Left lung (tissue), 14 donors: ENCODE measurements at places on chromosomes 6 and 20. TPM values are rescaled to one million over a fixed set of nuclear protein-coding genes. Genes with fewer than 3 reads are reported as not detected.
A peak's percentile ranks its signal among the peaks of the same experiment; 100 is the strongest.

GRCh38 chr6:169867751-169868191 lies 116.3 kb downstream of the ERMARD start:
- DNase-seq: no peak

GRCh38 chr20:9185511-9185910 lies 116.6 kb downstream of the PLCB4 start:
- DNase-seq: no peak

- no peak for DNase-seq
These were observed 652.8 kb upstream of the CITED2 start for GRCh38 chr6:140027219-140027618.

DNA sequence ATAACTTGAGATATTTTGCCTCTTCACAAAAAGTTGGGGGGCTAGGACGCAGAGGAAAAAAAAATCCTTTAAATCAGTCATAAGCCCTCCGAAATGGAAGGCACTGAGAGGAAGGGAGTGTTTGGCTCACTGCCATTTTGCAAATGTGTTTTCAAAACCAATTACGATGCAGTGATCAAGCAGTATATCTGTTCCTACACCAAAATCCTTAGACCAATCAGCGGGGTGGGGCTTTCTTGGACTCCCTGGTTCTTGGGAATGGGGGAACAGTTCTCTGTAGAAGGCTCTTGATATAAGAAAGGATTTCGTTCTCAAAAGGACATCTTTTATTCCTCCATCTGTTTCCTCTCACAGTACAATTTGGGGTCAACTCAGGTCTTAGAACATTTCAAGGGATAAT lies 478.6 kb upstream of the JARID2 start:
- no peak for DNase-seq

The SCAF8 gene
- polyA plus RNA-seq: 55.2 TPM

The SLC44A4 gene
- 9.6 TPM for polyA plus RNA-seq

DNA sequence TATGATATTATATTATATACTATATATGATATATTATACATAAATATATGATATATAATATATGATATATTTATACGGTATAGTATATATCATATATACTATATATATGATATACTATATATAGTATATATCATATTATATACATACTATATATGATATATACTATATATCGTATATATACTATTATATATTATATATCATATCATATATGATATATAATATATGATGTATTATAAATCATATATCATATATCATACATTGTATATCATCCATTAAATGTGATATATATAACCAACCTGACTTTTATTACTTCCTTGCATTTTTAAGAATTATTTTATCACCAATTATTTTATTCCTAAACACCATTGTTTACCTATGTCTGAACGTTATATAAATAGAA lies 146.6 kb upstream of the PRSS16 start:
- DNase-seq: no peak

The SRSF12 gene
- polyA plus RNA-seq: 11.2 TPM

The NECAB3 gene
- 33.7 TPM for polyA plus RNA-seq

- no peak for DNase-seq
These were observed 142.0 kb downstream of the RNASET2 start for GRCh38 chr6:166814390-166814789.

- no peak for DNase-seq
These were observed 158.6 kb downstream of the TSHZ2 start for GRCh38 chr20:53130795-53131194.

DNA sequence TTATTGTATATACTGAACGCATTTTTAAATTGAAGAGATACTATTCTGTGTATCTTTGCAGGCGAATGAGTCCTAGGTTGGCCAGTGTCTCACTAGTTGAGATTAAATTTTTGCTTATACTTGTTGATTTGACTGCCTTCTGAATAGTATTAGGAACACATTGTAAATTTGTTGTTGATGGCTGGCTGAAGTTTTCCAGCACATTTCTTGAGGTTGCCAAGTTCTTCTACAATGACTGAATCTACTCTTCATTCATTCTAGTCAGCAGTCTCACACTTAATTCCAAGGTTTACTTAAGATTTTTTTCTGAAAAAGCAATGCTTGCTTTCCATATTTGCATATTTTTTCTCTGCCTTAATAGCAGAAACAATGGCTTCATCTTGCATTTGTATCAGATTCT lies 151.7 kb downstream of the ZFAND3 start:
- DNase-seq: peak; percentile 77

The LIME1 gene
- 10.8 TPM for polyA plus RNA-seq

- DNase-seq: no peak
These were observed 72.3 kb upstream of the SMLR1 start for GRCh38 chr6:130754786-130755367.

GRCh38 chr20:49965781-49966305 lies 16.9 kb upstream of the SNAI1 start:
- DNase-seq: no peak

- no peak for DNase-seq
These were observed 55.3 kb downstream of the DNAAF9 start for GRCh38 chr20:3352202-3352601.

- DNase-seq: no peak
These were observed 34.2 kb downstream of the KATNA1 start for GRCh38 chr6:149614337-149614736.

DNA sequence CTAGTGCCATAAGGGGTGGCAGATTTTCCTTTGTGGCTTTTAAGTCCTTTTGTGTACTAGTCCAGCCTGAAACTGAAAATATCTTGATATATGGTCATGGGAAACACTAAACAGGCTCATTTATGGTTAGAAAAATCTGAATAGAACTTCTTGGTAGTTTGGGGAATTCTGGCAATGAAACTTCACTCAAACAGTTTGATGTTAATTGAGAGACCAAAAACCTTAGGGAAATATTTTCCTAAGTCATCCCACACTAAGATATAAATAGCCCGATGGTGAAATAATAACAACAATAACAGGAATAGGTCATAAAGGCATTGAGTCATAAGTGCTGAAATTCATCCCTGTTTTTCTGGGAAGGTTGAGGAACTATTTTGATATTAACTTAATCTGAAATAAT lies 146.2 kb upstream of the SMLR1 start:
- DNase-seq: no peak

DNA sequence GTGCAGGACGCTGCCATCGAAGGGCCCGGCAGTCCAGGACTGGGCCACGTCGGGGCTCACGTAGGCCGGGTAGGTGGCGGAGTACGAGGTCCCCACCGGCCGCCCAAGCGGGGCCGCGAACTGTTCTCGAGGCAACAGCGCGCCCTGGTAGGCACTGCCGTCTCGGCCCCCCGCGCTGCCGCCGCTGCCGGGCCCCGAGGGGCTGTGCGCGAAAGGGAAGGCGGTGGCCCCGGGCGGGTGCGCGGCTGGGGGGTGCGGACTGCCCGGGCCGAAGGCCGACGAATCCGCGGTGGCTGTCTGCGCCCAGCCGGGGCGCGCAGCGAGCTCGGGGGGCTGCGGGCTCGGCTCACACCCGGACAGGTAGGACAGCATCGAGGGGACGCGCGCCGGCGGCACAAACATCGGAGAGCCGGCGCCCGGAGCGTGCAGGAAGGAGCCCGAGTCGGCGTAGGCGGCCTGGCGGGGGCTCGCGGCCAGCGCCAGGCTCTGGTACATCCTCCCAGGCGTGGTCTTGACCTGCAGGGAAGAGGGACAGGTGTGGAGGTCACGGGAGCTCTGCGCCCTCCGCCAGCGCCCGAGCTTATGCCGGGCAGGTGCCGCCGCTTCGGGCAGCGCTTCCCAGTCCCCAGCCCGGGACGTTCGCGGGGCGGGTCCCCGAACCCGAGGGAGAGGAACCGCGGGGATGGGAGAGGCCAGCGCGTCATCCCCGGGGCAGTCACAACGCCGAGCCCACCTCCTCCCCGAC lies 596 bp downstream of the GATA5 start:
- DNase-seq: no peak

- DNase-seq: peak; percentile 50
These were observed 43.1 kb downstream of the POPDC3 start for GRCh38 chr6:105136431-105137350.

DNA sequence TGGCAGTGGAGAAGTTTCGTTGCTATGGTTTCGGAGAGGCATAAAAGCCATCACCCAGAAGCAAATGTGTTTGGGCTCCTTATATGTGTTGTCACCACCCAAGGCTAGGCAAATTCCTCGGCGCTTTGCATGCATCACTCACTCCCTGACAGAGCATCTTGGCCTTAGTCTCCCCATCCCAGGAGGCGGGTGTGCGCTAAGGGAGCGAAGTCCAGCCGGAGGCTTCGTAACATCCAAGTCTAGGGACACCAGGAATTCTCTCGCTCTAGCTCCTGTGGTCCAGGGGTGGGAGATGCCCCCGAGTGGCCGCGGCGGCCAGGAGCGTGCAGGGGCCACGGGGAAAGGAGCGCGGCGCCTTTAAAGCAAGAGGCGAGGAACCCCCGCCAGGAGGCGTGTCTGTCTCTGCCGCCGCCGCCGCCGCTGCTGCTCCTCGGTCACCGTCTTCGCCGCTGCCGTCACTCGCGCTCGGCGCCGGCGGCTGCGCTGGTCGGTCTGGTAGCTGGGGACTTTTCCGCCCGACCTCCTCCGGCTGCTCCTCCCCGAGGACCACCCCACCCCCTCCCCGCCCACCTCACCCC lies at the start of gene GRIK2:
Gene GRIK2, plus strand, starts transcription at position 458 of the 578 bp plus-strand sequence.
- DNase-seq: no peak

The SIRPG gene
- polyA plus RNA-seq: 0.23 TPM

The SLC26A8 gene
- polyA plus RNA-seq: 0.56 TPM

- DNase-seq: peak; percentile 80
These were observed at the start of gene TMEM200A for GRCh38 chr6:130365166-130366106. Gene TMEM200A, plus strand, starts transcription at chr6:130366017. Its CDS starts 74,406 bp downstream, at chr6:130440423.

DNA sequence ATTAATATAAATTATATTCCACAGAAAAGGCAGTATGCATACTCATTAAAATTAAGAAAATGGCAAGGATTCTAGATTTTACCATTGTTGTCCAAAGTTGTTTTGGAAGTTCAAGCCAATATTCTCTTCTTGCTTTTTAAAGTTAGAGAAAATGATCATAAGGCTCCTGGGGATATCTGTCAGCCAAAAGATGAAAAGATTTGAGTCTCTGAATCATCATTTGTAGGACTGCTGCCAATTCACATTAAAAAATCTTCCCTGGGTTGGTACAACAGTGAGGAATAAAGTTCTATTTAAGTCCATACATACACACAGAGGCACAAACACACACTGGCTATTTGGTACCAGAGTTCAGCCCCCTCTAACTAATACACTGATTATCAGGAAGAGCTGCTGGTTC lies 620.1 kb downstream of the COL12A1 start:
- DNase-seq: no peak

GRCh38 chr6:119137194-119138072 lies 59.0 kb upstream of the FAM184A start:
- no peak for DNase-seq
